ENCODE measurements at places on chromosomes 2 and 18.

GRCh38 chr2:197217541-197217940 is 93.0 kb downstream of the ANKRD44 start:
- DNase-seq, result no peak

- DNase-seq, result no peak
Measured at GRCh38 chr2:231411237-231411636, 15.7 kb downstream of the B3GNT7 start.

DNA sequence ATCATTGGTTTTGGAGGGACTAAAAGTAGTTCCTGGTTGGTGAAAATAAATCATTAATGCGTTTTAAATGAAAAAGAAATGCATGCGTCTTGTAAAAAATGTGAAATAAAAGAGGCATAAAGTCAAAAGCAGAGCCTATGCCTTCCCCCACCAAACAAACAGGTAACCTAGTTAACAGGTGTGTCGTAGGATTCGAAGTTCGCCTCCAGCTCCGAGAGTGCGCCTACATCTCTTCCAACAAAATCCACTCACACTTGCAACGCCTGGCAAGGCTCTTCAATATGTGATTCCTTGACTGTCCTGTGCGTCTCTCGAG is 677 bp upstream of the SMAD4 start:
- no peak for DNase-seq

- DNase-seq, result peak; percentile 91
Measured at GRCh38 chr2:119218478-119219064, 5.1 kb upstream of the STEAP3 start.

GRCh38 chr18:48297139-48297538 is 112.0 kb downstream of the ZBTB7C start:
- no peak for DNase-seq

- DNase-seq, result no peak
Measured at GRCh38 chr2:15069149-15069548, 436.6 kb downstream of the LRATD1 start.

GRCh38 chr18:11224153-11224552 is 74.8 kb upstream of the PIEZO2 start:
- no peak for DNase-seq

DNA sequence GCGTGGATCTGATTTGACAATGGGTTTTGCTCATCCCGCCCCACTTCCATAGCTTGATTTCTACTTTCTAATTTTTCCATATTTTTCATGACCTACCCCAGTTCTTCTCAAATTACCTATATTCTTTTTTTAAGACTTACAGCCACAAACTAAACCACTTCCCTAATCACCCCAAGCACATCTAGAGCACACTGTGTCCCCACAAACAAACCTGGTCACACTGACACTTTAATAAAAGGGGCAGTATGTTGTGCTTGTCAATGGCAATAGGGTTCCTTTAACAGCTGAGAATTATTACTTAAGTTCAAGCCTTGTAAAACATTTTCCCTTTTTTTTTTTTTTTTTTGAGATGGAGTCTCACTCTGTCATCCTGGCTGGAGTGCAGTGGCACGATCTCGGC is 47.1 kb downstream of the MREG start:
- DNase-seq, result no peak

DNA sequence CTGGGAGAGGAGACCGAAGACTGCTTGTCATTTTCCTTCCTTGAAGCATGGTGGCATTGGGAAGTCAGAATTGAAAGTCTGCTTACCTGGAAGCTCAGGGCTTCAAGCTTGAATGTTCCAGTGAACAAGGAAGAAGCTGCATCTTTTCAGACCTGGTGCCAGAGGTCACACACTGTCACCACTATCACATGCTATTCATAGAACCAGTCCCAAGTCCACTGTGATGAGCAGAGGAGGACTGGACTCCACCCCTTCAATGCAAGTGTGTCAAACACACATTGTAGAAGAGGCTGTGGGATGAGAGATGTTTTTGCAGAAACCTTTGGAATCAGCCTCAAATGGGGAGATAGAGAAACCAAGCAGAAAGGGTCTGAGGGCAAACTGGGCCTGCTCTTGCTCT is 81.4 kb downstream of the LYPD1 start:
- no peak for DNase-seq

DNA sequence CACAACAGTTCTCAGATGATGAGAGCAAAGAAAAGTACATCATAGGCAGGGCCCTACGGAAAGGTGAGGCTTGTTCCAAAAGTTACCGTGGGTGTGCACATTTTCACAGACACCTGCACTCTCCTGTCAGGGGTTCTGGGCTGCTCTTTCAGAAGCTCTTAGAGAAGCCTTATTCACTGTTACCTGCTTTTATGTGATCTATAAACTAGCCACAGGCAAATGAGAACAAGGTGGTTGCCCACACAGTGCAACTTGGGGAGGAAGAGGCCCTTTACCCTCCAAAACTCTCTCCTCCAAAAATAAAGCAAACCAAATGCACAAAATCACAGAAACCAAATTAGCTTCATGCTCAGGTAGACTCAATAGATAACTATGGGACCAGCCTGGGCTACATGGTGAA is 11.1 kb upstream of the CUL3 start:
- no peak for DNase-seq

DNA sequence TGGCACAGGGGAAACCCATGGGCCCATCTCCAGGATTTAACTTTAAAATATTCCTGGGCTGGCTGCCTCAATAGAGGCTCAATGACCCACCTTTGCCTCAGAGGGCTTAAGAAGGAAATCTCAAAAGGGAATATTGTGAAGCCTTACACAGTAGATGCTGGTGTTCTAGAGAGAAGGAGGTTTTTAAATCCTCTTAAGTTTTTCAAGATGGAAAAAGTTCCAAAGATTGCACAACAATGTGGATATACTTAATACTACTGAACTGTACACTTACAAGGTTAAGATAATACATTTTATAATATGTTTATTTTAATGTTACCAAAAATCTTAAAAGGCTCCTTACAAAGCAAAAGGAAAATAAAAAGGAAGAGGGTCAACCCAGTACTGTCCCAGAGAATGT is 54.9 kb upstream of the LCLAT1 start:
- no peak for DNase-seq

DNA sequence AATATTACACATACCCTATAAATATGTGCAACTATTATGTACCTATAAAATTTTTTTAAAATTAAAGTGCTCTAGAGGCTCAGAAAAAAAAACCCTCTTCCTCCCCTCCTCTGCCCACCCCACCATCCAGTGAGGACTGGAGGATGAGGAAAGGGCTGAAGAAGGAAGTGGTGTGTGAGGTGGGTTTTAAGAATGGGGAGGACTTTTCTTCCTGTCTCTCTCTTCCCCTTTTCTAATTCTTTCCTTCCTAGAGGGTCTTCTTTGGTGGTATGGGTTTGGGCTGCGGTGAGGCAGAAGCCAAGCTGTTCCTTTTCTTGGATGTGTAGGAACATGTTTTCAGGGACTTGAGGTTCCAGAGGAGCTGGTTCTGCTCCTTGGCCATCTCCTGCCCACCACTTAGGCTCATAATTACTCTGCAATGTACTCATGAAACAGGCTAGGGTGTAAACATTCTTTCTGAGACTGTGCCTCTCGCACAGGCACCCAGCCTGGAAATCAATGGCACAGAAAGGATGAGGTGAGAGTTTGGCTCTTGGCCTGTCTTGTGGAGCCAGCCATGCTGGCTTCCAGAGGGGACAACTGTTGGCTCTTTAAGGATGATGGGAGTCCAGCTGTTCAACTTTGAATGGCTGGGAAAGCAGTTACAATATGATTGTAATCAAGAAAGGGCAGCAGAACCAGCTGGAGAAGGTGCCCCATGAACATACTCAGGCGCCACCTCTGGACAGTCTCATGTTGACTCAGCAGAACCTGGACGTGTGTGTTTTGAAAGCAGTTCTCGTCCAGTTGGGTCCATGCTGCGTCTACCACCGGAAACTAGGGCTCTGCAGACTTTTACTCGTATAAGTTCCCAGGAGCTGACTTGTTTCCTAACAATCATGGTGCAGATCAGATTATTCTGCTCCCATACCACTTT is 38.3 kb downstream of the IL1RL2 start:
- DNase-seq, result no peak

DNA sequence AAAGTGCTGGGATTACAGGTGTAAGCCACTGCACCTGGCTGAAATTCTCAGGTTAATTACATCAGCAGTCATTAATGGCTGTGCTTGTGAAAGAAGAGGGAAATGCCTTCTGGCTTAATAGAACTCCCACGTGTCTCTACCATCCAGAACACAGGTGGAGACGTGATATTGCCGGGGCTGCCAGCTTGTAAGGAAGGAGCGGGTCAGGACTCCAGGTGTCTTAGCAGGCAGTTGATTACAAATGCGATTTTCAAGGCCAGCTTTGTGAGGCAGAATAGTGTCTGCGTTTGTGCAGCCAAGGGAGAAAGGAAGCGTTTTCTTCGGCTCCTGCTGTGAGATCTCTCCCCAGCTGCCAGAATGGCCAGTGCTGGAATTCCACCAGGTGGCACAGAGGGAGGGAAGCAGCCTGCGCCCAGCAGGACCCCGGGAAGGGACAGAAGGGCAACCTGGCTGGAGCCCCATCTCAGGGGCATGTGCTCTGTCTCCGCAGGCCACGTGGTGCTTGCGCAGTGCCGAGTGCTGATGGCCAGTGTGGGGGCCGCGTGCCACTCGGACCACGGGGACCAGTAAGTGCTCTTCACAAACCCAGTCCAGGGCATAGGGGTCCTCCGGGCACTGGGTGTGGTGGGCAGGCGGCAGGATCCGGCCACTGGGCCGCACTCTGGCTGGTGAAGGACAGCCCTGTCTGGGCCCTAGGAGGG is 3.7 kb upstream of the ESPNL start:
- no peak for DNase-seq

DNA sequence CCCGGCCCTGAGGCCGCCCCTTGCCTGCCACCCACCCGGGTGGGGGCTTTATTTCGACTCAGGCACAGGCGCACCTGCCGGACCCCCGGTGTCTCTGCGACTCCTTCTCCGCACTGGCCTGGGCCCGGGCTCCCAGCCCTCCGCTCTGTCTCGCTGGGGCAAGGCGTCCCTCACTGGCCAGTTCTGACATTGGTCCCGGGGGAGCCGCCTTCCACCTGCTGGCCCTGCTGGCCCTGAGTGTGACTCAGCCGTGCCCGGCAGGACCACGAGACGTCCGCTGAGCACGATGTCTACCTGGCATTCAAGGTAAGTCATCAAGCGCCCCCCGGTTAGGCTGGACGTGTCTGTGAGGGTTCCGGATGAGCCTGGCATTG is 131.5 kb upstream of the CTDP1 start:
- DNase-seq, result no peak

DNA sequence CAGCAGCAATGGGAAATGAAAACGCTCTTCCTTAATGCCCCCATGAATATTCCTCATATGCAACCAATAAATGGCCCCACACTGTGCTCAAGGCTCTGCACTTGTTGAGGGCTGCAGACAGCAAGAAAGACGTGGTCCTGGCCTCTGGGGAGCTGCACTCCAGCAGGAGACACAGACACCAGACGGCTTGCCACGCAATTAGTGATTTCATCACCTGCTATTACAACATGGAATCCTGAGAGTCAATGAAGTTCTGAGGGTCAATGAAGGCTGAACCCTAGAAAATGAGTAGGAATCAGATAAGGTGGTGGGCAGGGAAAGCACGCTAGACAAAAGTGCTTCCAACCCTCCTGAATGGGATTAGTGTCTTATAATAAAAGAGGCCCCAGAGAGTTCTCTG is 18.9 kb downstream of the CREG2 start:
- DNase-seq, result no peak

- no peak for DNase-seq
Measured at GRCh38 chr2:113053666-113054065, 999 bp upstream of the IL36B start.

- DNase-seq, result no peak
Measured at GRCh38 chr2:72136331-72136730, 11.3 kb downstream of the CYP26B1 start.

GRCh38 chr2:6254441-6254840 is 562.3 kb downstream of the SOX11 start:
- DNase-seq, result peak; percentile 87

DNA sequence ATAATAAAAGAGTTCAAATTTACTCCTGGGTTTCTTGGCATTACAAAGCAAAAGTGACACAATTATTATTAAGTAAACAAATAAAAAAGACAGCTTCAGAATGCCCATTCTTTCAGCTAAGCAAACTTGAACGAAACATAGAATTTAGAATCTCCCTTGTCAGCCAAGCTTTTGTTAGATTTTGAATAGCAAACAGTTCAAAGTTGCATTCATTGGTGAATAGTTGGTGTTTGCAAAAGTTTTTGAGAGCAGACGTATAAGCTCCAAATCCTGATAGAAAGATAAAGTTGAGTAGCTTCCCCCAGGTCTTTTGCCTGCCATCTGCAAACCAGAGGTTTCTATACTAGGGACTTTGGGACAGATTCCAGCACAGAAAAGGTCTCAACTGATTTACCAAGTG is 434.3 kb upstream of the TNP1 start:
- DNase-seq, result no peak

DNA sequence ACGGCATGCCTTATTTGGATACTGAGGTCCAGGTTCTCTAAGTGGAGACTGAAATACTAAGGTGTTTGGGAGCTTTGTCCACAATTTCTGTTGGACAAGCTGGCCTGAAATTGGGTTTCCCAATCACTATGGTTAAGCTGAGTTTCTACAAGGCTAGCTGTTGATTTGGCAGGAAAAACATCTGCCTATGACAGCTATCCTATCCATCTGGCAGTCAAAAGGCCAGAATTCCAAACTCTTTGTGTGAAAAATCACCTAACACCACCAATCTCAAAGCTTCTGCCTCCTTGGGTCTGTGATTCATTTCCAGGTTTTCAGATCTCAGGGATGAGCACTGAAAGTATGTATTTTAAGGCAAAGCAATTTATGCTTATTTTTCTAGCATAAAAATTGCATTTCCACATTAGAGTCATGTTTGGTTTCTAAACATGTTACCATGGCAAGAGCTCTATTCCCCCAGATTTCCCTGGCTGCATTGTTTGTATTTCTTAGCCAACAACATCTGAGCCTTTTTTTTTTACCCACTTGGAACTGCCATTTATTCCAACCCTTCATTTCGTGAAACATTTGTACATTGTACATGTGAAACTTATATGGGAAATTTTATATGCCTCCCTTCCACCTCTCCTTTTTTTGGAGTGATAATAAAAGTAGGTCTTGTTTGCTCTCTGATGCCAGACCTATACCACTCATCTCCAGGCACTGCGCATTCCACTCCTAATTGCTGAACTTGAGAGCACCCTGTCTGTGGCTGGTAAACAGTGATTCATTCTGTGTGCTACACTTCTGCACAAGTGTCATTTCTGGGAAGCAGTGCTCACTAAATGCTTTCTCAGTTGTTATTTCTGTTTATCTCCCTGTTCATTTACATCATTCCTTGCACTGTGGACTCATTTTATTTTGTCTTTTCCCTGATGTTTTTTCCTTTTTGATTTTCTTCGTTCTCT is 15.9 kb upstream of the CCDC85A start:
- no peak for DNase-seq

GRCh38 chr2:126644630-126645191 is 11.2 kb upstream of the GYPC start:
- no peak for DNase-seq

DNA sequence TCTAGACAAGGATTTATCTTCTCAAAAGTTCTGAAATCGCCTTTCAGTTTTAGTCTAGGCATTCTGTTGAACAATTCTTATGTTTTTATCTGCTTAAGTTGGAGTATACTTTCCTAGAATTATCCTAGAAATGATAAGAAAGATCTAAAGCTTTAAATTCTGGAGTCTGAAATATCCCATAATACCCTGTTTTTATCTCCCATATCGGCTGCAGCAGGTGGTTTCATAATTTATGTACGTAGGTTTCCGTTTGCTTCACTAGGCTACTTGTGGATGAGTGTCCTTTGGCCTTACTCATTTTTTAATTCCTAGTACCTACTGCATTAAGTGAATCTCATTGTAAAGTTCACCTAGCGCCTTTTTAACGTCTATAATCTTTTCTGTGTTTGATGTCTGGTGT is 58.5 kb upstream of the MGAT5 start:
- no peak for DNase-seq

- no peak for DNase-seq
Measured at GRCh38 chr18:8662560-8663255, 42.6 kb upstream of the MTCL1 start.

Measured in NCI-H1694 treated with DMSO at 0.1 percent for 48 hours (cell line).